Ecto neural progenitor cell (in vitro differentiated cells): ENCODE measurements at places on chromosomes 3 and 15.
A peak's percentile ranks its signal among the peaks of the same experiment; 100 is the strongest.

GRCh38 chr15:99997112-99997651 lies 263.9 kb upstream of the LYSMD4 start:
- no peak for DNase-seq

DNA sequence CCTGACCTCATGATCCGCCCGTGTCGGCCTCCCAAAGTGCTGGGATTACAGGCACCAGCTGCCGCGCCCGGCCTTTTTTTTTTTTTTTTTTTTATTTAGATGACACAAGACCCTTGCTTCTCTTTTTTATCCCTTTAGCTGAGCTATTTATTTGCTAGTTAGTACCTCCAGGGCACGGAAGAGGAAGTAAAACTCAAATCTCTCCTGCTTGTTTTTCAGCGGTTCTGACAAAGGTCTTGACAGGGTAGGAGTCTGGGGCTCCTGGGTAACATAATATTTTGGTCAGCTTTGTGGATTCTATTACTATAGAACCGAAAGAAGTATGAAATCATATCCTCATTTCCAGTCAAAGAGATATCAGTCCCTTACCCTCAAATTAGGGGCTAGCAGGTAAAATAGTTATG lies 44.0 kb upstream of the ETV5 start:
- DNase-seq, result no peak

- no peak for DNase-seq
Observed at GRCh38 chr3:72163809-72164634, 379.1 kb upstream of the PROK2 start.

DNA sequence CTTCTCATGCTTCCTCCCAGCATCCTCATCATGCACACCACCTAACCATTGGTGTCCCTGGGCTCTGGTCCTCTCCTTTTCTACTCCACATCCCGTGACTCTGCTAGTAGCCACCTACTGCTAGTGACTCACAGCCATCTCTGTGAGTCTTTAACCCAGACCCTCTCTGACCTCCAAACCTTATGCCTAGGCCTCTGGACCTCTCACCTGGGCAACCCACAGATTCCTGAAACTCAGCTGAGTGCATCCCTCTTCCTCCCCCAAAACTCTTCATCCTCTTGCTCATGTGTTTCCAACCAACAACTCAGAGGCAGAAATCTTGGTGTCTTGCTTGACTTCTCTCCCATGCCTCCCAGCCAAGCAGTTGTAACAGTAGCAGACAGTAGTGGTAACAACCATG lies 20.0 kb upstream of the SLCO2A1 start:
- DNase-seq, result no peak

- no peak for DNase-seq
Observed at GRCh38 chr3:159165961-159166360, 364.1 kb downstream of the MFSD1 start.

- DNase-seq, result no peak
Observed at GRCh38 chr3:13004376-13004775, 68.9 kb downstream of the IQSEC1 start.

- DNase-seq, result no peak
Observed at GRCh38 chr3:11037976-11038375, 45.4 kb downstream of the SLC6A1 start.

DNA sequence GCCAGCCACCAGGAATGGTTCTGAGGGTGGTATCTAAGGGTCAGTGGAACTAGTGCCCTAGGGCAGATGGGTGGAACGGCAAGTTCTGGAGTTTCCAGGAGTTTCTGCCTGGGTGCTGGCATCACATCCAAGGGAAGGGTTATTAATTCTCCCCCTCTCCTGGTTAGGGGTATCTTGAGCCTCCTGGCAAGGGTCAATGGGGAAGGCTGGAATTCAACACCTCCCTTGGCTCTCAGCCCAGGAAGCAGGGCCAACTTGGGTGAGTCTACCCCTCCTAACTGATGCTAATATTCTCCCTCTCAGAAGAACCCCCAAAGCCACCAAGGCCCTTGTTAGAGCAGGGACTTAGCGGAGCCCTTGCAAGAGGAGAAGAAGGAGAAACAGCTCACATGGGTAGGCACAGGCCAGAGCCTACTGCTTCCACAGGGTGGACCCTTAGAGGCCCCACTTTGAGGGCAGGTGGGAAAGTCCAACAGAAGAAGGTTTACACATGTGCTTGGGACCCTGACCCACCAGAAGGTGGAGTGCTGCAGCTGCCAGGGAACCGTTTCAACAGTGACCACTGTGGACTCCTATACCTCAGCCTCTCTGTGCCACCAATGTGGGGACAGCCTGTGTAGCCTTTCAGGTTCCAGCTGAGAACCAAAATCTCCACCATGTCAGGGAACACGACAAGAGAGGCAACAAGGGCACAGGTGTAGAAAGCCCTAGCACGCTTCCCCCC lies 3.3 kb downstream of the TMEM115 start:
- no peak for DNase-seq

DNA sequence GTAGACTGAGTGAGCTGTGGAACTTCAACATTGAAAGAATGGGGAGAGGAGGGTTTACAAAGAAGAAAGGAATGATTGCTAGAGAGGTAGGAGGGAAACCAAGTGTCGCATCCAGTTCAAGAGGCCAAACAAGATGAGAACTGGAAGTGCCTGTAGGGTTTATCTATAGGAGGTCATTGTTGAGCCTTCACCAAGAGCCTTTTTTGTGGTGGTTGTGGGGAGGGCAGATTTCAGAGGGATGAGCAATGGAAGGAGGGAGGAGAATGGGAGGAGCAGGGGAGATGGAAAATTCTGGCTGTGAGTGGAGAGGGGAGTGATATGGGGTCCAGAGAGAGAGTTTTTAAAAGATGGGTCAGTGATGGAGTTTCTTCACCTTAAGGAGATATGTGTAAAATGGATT lies 8.5 kb downstream of the PDIA5 start:
- no peak for DNase-seq

DNA sequence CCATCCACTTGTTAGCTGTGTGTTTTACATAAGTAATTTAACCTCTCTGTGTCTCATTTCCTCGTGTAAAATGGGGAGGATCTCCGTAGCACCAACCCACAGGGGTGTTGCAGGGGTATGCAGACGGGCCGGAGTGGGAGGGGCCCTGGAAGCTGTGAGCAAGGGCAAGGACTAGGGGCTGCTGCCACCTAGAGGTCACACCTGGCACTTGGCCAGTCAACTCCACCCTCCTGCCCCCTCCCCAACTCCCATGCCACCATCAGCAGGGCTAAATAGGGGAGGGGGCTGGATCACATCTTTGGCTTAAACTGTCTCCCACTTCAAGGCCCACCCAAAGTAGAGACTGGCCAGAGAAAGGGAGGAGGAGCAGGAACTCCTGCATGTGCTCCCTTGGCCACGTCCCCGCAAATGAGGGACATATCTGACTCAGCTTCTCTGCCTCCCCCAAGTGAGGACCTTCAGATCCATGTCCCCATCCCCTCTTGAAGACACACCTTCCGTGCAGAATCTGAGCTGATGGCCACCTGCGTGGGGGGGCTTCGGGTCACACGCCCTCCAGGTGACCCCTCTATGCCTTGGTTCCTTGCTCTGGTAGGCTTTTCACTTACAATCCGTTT lies 2.6 kb downstream of the CCDC9B start:
- peak; percentile 88 for DNase-seq

- no peak for DNase-seq
Observed at GRCh38 chr3:113952921-113953320, 5.1 kb downstream of the ZDHHC23 start.

GRCh38 chr15:67824976-67825880 lies at the start of gene SKOR1:
Gene SKOR1, plus strand, starts transcription at chr15:67825509. Its CDS starts 94 bp downstream, at chr15:67825603.
- DNase-seq, result no peak

DNA sequence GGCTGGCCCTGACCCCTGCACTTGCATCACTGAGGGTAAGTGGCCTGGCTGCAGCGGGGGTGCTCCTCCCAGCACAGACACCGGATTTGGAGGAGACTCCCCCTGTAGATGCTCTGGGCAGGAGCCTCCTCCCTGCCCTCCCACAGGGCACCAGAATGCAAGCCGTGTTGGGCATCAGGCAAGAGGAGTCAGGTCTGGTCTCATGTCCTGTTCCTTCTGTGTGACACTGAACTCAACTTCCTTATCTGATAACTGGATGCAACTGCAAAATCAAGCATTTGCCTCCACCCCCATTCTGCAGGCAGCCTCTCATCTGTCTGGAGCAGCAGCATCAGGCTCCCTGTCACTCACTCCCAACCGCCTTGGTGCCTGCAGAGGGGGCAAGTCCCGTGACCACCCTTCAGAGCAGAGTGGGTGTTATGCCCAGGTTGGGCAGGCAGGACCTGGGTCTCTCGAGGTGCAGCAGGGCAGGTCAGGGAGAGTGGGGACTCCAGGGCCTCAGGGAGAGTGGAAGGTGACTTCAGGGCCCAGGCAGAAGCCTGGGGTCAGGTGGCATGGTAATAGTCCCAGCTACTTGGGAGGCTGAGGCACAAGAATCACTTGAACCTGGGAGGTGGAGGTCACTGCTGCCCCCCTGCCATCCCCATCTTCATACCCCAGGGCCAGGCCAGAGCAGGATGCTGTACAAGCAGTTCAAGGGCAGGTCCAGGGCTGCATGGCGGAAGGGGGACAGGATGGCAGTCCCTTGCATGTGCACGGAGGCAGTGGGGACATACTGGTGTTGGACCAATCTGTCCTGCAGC lies 10.5 kb upstream of the RPL29 start:
- DNase-seq, result no peak

- no peak for DNase-seq
Observed at GRCh38 chr15:92112711-92113110, 259.2 kb downstream of the SLCO3A1 start.

GRCh38 chr3:177352424-177352823 lies 155.1 kb upstream of the TBL1XR1 start:
- DNase-seq, result no peak

GRCh38 chr3:43286841-43287499 lies 630 bp downstream of the SNRK start:
- peak; percentile 51 for DNase-seq

DNA sequence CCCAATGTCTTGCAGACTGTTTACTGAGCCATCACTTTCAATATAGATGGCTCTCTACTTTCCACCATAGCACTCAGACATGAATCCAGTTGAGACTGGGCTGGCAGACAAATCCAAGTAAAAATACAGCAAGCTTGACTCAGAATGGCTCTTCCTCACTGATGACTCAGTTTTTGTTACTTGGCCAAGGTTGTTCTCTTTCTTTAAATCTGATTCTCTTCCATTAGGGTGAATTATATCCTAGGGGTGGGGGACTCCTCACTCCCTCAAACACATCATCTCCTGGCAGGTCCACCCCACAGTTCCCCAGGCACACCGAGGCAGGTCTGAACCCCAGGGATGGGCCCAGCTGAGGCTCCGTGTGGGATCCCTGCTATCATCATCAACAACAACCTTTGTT lies 157.9 kb downstream of the MEX3B start:
- no peak for DNase-seq

DNA sequence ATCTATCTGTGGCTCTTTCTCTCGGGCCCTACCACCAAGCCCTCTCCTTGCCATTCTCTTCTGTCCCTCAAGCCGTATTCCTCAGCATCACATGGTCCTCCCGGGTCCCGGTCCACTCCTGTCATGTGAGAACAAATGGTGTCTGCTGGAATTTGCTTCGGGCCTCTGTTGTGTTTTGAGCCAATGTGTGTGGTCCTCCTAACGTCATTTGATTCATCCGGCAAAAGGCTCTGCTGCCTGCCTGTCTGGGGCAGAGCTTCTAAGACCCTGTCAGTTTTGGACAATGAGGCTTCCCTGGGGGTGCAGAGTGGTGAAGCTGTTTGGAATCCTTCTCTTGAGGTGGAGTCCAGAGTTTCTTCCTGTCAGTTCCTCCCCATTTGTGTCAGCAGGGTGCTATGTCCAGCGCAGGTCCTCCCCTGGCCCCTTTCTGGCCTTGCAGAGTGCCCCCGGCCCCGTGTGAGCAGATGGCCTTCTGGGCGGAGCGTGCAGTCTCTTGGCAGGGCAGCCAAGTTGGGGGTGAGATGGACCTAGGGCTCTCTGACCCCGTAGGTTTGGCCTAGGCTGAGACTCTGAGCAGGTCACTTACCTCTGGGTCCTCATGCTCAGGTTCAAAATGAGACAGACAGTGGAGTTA lies 93.6 kb downstream of the APBA2 start:
- DNase-seq, result peak; percentile 67

DNA sequence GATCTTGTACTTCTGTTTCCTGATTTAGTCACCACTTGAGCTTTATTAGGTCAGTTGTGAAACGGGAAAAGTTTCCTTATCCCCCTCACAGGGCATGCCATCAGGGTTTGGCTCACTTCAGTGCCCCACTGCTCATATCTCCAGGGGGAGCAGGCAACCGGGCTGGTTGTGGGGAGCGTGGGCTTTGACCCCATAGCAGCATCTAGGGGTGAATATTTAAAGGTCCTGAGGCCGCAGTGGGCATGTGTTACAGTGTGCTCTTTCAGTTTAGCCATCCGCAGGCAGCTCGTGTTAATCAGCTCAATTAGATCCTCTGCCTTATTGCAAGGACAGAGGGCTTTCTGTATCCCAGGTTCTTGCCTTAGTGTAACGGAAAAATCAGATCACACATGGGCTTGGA lies 71.9 kb downstream of the MRPL46 start:
- DNase-seq, result peak; percentile 24

DNA sequence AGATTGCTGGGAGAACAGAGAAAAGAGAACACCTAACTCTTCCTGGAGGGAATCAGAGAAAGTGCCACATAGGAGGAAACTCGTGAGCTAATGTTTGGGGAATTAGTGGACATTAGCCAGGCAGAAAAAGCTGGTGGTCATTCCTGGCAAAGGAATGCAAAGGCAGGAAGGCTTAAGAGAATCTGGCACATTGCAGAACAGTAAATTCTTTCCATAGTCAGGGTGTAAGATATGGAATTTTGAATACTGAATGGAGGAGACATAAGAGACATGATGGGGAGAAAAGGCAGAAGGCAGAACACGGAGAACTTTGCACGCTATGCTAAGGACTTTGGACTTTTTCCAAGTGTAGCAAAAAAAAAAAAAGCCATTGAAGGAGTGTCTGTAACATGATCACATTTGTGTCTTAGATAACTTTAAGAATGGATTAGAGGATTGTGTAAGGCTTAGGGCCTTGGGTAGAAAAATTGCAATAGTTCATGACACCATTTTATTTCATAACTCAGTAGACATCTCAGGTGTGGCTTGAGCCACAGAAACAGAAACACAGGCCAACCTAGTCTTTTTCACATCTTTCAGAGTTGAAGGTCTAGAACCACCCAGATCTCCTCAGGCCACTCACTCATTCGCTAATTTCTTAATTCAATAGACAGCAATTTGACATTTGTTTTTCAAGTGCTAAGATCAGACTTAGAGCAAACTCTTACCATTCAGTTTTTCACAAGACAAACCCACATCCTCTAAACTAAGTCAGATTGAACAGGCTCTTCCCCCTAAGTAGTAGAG lies 31.2 kb upstream of the CCDC80 start:
- DNase-seq, result no peak

DNA sequence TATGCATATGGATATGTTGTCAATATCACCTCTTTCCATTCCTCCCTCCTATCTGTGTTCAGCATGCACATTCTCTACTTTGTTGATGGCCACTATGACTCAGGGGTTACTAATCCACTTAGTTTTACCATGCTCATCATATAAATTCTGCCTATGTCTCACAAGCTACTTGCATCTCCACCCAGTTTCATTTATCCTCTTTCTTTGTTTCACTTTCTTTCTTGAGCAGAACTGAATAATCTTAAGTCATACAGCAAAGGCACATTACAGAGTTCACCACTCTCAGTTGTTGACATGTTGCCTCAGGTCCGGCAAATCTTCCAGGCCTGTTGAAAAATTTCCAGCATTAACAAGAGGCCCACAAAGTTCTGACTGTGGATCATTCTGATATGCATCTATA lies 71.5 kb downstream of the SSR3 start:
- DNase-seq, result no peak
